ENCODE measurements at places on chromosomes 7 and 10. TPM values are rescaled to one million over a fixed set of nuclear protein-coding genes. Genes with fewer than 3 reads are reported as not detected.

IFIT3 gene
- polyA plus RNA-seq: 6.2 TPM

LBX1 gene
- not detected for polyA plus RNA-seq

GPRIN2 gene
- not detected for polyA plus RNA-seq

XRCC2 gene
- polyA plus RNA-seq: 1.2 TPM

MYH16 gene
- not detected for polyA plus RNA-seq

PLAC9 gene
- polyA plus RNA-seq: 6.4 TPM

FOXP2 gene
- polyA plus RNA-seq: 0.29 TPM

PAPSS2 gene
- polyA plus RNA-seq: 8.1 TPM

GPR26 gene
- polyA plus RNA-seq: 0.59 TPM

FAM20C gene
- polyA plus RNA-seq: 20.8 TPM

CLRN3 gene
- polyA plus RNA-seq: not detected

SPDYE8 gene
- not detected for polyA plus RNA-seq

RAB19 gene
- polyA plus RNA-seq: 0.75 TPM

NKX2-3 gene
- polyA plus RNA-seq: not detected

HMX2 gene
- 18.3 TPM for polyA plus RNA-seq

CHST12 gene
- 17.5 TPM for polyA plus RNA-seq

GLRX3 gene
- polyA plus RNA-seq: 69.7 TPM

PPP1R3C gene
- 8.7 TPM for polyA plus RNA-seq

PNLIPRP1 gene
- not detected for polyA plus RNA-seq

GNAT3 gene
- not detected for polyA plus RNA-seq

FAM171A1 gene
- 78.6 TPM for polyA plus RNA-seq

DGKI gene
- polyA plus RNA-seq: 2.5 TPM

HABP2 gene
- 10.9 TPM for polyA plus RNA-seq

ANLN gene
- 29.6 TPM for polyA plus RNA-seq

STEAP4 gene
- 0.19 TPM for polyA plus RNA-seq

PTPRN2 gene
- polyA plus RNA-seq: 130 TPM

ZNF425 gene
- 2.9 TPM for polyA plus RNA-seq

OR6V1 gene
- not detected for polyA plus RNA-seq

MSMB gene
- polyA plus RNA-seq: not detected

PNLIP gene
- not detected for polyA plus RNA-seq

HOXA2 gene
- polyA plus RNA-seq: not detected

SFRP5 gene
- polyA plus RNA-seq: 1.9 TPM

ECD gene
- polyA plus RNA-seq: 16.7 TPM

CPN1 gene
- polyA plus RNA-seq: not detected

CPA2 gene
- polyA plus RNA-seq: 0.97 TPM

All from brain (organoid and tissue), 16 donors.